Left forelimb (tissue), 1 donor: ENCODE measurements at places on chromosomes 7 and 10.

DNA sequence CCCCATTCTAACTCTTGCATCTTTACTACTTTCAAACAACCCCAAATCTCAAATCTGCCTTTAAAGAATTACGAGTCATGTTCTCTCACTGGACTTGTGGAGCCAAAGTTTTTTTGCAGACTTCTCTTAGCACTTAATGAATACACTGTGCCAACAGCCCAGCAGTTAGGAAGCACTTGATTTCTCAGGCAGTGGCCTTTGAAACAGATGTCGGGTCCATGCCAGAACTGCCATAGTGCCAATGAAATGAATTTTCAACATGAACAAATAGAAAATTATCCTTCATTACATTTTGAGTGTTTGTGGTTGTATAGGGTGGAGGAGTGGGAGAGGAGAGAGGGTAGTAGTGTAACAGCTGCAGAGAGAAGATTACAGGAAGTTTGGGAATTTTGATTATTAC is 5.9 kb downstream of the BORCS7 start:
- no peak for DNase-seq

GRCh38 chr7:143908120-143908519 is 6.1 kb upstream of the TCAF1 start:
- DNase-seq, result no peak

GRCh38 chr10:5530846-5531557 is 6.2 kb downstream of the CALML3 start:
- DNase-seq, result peak; percentile 45

DNA sequence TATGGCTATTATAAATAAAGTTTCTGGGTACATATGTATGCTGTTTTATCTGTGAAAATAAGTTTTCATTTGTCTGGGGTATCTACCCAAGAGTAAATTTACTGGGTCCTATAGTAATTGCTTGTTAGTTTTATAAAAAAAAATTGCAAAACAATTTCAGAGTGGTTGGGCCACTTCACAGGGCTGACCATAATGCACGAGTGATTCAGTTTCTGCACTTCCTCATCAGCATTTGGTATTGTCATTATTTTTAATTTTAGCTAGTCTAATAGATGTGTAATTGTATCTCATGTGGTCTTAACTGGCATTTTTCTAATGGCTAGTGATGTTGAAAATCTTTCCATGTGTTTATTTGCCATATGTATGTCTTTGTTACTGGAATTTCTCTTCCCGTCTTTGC is 452.4 kb upstream of the AKR1E2 start:
- no peak for DNase-seq

- no peak for DNase-seq
These were observed 55.8 kb upstream of the CDCA7L start for GRCh38 chr7:22001345-22002004.

GRCh38 chr7:148204639-148205304 is 385.8 kb upstream of the C7orf33 start:
- DNase-seq, result no peak

- DNase-seq, result peak; percentile 40
These were observed 95.2 kb downstream of the VIPR2 start for GRCh38 chr7:159049266-159050025.

GRCh38 chr7:92753614-92754013 is 82.8 kb downstream of the CDK6 start:
- DNase-seq, result no peak

DNA sequence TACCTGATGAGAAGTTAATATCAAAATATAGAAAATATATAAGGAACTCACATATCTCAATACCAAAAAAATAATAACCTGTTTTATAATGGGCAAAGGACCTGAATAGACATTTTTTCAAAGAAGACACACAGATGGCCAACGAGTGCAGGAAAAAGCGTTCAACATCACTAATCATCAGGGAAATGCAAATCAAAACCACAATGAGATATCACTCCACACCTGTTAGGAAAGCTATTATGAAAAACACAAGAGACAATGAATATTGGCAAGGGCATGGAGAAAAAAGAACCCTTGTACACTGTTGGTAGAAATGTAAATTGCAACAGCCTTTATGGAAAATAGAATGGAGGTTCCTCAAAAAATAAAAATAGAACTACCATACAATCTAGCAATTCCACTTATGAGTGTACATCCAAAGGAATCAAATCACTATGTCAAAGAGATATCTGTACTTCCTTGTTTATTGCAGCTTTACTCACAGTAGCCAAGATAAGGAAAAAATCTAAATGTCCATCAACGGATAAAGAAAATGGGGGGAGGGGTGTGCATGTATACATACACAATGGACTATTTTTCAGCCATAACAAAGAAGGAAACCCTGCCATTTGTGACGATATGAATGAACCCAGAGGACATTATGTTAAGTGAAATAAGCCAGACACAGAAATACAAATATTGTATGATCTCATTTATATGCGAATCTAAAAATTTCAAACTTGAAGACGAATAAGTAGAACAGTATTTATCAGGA is 3.6 kb upstream of the ALOX5 start:
- DNase-seq, result no peak

- DNase-seq, result no peak
These were observed 60.1 kb downstream of the BTRC start for GRCh38 chr10:101414034-101414433.

DNA sequence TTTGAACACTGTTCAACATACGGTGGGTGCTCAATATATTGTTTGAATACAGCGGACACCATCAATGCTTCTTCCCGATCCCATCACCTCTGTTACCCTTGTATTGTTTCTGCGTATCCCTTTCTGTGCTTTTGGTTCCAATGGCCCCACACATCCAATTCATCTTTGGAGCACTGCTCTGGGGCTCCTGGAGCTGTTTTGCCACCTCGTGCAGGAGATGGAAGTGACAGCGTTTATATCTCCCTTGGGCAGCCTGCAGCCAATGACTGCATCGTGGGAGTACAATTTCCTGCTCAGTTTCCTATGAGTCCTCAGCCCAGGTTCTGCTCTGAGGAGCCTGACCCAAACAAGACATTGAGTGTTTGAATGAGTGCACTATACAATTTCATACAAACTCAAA is 50.2 kb upstream of the PIK3CG start:
- no peak for DNase-seq

DNA sequence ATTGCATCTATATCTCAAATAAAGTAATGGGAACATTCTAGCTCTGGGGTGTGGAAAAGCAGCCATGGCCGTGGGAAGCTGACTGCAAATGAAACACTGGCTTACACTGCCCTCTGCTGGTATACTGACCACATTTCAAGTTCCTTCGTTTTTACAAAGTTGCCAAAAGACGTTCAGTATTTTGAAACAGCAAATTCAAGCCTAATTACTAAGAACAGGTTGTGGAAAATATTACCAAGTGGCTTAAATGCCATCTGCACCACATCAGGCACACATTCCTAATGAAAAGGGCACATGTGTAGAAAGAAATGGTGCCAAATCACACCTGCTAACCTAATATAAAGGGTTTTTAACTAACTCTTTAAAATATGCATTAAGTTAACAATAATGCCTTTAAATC is 83.9 kb downstream of the JAZF1 start:
- DNase-seq, result no peak

- no peak for DNase-seq
These were observed 126.0 kb upstream of the JCAD start for GRCh38 chr10:30185341-30185740.

- DNase-seq, result no peak
These were observed 171.3 kb upstream of the PRKCQ start for GRCh38 chr10:6751363-6751762.

DNA sequence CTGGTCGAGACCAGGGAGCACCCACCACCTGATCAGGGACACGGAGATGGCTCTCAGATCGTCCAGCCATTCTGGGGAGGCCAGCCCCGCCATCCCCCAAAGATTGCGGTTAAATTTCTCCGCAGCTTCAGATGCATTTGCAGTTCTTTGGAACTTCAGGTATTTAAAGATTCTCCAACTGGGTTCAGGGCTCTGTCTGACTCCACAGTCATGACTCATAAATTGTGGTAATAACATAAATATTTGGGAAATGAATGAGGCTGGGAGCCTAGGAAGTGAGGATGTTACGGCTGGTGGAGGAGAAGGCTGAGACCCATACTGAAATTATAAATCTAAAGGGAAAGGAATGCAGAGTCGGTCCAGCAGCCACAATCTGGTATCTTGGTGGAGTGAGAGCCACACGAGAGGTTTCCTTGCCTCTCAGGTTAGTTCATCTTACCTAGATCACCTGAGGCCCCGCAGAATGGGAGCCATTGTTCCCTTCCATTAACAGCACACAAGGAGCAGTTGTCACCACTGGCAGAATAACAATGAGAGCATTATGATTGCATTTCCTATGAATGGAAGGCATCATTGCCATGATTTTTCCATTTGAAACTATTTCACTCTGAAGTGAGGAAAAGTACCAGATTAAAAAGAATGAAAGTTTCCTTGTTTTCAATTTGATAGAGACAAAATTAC is 26.7 kb upstream of the DNAJB6 start:
- no peak for DNase-seq

- DNase-seq, result no peak
These were observed 46.1 kb downstream of the C1GALT1 start for GRCh38 chr7:7228472-7228871.

DNA sequence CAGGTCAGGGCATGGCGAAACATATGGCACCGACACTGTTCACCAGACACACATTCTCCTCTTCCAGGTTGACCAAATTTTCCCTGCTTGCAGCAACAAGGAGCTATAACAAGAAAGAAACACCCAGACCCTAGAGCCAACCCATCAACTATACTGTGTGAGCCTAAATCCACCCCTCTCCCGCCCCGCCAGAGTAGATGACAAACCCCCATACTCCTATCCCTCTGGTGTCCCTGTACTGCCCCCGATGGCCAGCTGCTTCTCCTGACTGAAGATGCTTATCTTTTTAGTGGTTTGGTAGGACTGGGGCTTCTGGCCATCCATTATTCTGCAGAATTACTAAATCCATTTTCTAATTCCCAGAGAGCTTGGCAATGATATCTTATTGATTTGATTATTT is 70.1 kb upstream of the EEPD1 start:
- DNase-seq, result no peak

DNA sequence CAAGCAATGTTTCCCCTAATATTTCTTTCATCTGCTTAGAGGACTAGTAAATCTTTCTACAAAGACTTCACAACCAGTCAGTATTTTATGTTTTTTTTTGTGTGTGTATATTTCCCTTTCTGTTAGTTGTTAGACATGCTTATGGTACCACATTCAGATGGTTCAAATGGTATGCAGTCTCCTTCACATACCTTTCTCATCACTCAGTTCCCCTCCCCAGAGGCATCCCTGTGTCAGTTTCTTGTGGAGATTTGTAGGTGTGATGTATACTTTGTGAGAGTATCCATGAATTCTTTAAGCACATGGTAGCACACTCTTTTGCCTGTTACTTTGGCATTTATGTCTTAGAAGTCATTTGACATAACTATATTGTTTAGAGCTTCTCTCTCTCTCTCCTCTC is 4.4 kb downstream of the ZNF485 start:
- no peak for DNase-seq

- no peak for DNase-seq
These were observed 28.8 kb upstream of the CHST15 start for GRCh38 chr10:124122211-124122610.

- DNase-seq, result no peak
These were observed 66.5 kb downstream of the UNCX start for GRCh38 chr7:1298931-1299885.

DNA sequence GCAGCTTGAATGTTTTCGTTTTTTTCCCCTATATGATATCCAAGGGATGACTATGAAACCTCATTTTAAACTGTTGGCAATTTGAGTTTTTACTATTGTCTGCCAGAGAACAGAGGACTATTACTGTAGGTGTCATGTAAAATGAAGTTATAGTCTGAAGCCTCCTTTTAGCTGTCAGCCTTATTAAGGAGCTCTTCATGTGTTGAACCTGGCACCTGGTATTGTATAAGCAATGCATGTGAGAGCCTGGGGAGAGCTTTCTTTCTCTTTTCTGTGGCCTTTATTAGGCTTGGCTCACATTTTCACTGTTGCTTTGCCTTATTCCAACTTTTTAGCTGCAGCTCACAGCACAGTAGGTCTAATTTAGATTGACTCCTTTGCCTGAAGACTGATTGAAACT is 119.1 kb upstream of the FOXP2 start:
- no peak for DNase-seq

- no peak for DNase-seq
These were observed 166.4 kb downstream of the SLIT1 start for GRCh38 chr10:97019213-97019844.

DNA sequence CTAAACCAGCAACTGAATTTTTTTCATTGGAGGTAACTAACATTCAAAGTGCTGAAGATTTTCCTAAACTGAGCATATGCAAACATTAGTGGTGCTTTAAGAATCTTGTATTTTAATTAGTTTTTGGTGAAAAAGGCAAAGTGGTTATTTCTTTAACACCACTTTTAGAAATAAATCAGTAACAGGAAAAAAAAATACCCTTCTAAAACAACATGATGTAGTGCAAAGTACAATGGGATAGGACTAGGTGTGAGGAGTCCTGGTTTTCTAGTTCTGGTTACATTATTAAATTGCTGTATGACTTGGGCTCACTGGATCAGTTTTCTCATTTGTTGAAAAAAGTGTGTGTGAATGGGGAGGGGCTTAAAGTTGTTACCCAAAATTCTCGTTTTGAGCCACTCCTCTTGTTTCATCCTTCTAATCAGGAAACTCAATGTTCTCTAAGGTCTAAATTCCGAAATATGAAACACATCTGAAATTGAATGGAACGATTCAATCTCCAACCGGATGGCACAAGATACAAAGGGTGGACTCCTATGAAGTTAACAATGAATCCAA is 1.8 kb downstream of the WASL start:
- DNase-seq, result no peak

DNA sequence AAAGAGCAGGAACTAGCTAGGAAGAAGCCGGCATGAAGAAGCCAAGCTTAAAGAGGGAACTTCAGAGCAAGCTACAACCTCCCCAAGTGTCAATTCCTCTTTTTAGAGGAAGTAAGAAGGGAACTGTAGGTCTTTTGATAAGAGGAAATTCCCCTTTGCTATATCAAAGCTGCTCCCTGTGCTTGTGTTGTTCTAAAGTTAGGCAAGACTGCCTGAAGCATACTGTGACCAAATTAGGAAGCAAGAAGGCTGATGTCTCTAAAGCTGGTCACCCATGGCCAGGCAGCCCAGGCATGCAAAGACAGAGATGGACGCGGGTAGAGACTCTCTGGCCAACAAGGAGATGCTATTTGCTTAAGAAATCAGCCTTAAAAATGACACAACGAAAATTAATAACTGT is 87.9 kb downstream of the RNF216 start:
- no peak for DNase-seq

GRCh38 chr7:12607134-12607533 is 36.6 kb downstream of the SCIN start:
- DNase-seq, result no peak
